PC-3 (cell line): ENCODE measurements at places on chromosomes 7 and 10. TPM values are rescaled to one million over a fixed set of nuclear protein-coding genes. Genes with fewer than 3 reads are reported as not detected.

SFTPA1 gene
- total RNA-seq: not detected in 2 replicates

- DNase-seq: no peak
- no peaks in the 10 kb centered on the region for H3K27me3 ChIP-seq
- no peaks in the 10 kb centered on the region for H3K4me1 ChIP-seq
- H3K4me3 ChIP-seq: no peak overlapping the region
- H3K36me3 ChIP-seq: peaks cover 37% of the 10 kb centered on the region
Measured at GRCh38 chr7:10931161-10931560, 42.5 kb upstream of the PHF14 start.

- no peaks in the 10 kb centered on the region for H3K36me3 ChIP-seq
- H3K27ac ChIP-seq: peak overlapping the region; percentile 92
- H3K4me3 ChIP-seq: peak overlapping the region; percentile 49; the same call in 1 of the 2 replicates
- DNase-seq: peak; percentile 70
- H3K27me3 ChIP-seq: no peaks in the 10 kb centered on the region
- H3K4me1 ChIP-seq: peaks cover 74% of the 10 kb centered on the region
Measured at GRCh38 chr7:16918288-16918895, 36.6 kb upstream of the AGR3 start.

DNA sequence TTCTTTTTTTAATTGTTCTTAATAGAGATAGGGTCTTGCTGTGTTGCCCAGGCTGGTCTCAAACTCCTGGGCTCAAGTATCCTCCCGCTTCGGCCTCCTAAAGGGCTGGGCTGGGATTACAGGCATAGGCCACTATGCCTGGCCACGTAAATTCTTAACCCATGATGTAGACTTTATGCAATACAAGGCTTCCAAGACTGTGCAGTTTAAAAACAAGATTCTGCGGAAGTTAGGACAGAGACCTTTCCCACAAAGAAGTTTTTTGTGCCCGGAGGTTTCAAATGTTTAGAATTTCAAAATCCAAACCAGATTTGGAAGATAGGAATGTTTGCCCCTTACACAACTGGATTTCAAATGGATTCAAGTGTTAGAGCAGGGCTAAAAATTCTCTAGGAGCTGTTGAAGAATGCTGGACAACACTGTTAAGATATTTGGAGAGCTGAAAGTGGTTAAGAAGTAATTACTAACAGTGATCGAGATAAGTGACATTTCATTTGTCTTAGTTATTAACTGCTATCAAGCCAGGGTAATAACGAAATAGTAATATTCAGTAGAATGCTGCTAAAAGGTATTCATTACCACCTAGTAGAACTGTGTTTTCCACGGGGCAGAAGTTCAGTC lies 7.4 kb downstream of the APBB1IP start:
- no peaks in the 10 kb centered on the region for H3K4me1 ChIP-seq
- H3K27ac ChIP-seq: no peak overlapping the region
- H3K4me3 ChIP-seq: no peak overlapping the region

GRCh38 chr10:120961795-120962755 lies 110.9 kb downstream of the WDR11 start:
- no peaks in the 10 kb centered on the region for H3K4me1 ChIP-seq
- DNase-seq: no peak
- peaks cover 31% of the 10 kb centered on the region for H3K27me3 ChIP-seq
- H3K36me3 ChIP-seq: no peaks in the 10 kb centered on the region

FGF8 gene
- total RNA-seq: not detected in 2 replicates

DNA sequence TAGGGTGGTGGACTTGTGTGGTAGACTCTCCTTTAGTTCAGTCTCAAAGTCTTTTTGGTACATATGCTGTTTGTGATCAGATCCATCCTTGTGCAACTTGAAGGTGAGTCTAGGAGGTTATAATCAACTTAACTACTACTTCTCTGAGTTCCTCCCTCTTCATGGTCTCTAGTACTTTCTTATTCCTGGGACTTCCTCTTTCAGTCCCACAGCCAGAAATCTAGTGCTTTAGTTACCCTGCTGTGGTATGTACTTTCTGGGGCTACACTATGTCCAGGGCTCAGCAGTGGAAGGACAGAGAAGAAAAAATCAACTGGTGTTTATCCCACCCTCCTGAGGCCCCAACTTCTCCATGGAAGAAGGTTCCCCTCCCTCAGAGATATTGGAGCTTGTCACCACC lies 19.4 kb upstream of the ATAD1 start:
- DNase-seq: no peak
- H3K27me3 ChIP-seq: no peaks in the 10 kb centered on the region
- H3K36me3 ChIP-seq: no peaks in the 10 kb centered on the region
- H3K27ac ChIP-seq: no peak overlapping the region

DNA sequence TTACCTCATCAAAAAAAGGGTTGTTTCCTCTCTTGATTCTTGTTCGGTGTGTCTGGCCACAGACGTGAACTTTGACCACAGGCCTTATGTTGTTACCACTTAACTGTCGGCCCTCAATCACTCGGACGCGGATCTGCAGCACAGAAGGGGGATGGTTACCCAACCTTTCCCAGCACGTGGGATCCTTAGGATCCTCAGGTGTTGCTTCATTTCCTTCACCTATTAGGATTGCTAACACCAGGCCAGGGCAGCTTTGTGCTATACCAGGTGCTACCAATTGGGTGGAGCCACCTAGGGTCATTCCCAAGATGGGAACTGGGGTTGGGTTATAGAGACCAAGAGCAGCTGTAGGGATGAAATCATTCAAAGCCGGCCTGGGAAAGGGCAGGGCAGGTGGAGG lies 73.4 kb downstream of the MYOF start:
- peaks cover 47% of the 10 kb centered on the region for H3K36me3 ChIP-seq
- no peak overlapping the region for H3K27ac ChIP-seq
- H3K27me3 ChIP-seq: no peaks in the 10 kb centered on the region
- DNase-seq: no peak
- H3K4me1 ChIP-seq: no peaks in the 10 kb centered on the region

- no peak overlapping the region for H3K27ac ChIP-seq
- DNase-seq: no peak
- H3K4me3 ChIP-seq: no peak overlapping the region
- H3K4me1 ChIP-seq: 0 out of 2 replicates have a peak, but pooled peaks cover under 1% of the 10 kb centered on the region
- H3K27me3 ChIP-seq: no peaks in the 10 kb centered on the region
Measured at GRCh38 chr10:119625570-119626280, 25.5 kb upstream of the BAG3 start.

GRCh38 chr10:44934416-44935200 lies 23.5 kb downstream of the TMEM72 start:
- H3K4me3 ChIP-seq: no peak overlapping the region
- DNase-seq: no peak
- 0 out of 2 replicates have a peak, but pooled peaks cover 2% of the 10 kb centered on the region for H3K27me3 ChIP-seq
- H3K27ac ChIP-seq: no peak overlapping the region
- H3K36me3 ChIP-seq: no peaks in the 10 kb centered on the region
- no peaks in the 10 kb centered on the region for H3K4me1 ChIP-seq

TLX1 gene
- total RNA-seq: not detected in 2 replicates

LRIT1 gene
- total RNA-seq: not detected in 2 replicates

- H3K27me3 ChIP-seq: 0 out of 2 replicates have a peak, but pooled peaks cover 10% of the 10 kb centered on the region
- H3K36me3 ChIP-seq: no peaks in the 10 kb centered on the region
- H3K4me1 ChIP-seq: no peaks in the 10 kb centered on the region
- no peak overlapping the region for H3K27ac ChIP-seq
- DNase-seq: no peak
Measured at GRCh38 chr7:141541375-141541774, 9.8 kb upstream of the AGK start.

DNA sequence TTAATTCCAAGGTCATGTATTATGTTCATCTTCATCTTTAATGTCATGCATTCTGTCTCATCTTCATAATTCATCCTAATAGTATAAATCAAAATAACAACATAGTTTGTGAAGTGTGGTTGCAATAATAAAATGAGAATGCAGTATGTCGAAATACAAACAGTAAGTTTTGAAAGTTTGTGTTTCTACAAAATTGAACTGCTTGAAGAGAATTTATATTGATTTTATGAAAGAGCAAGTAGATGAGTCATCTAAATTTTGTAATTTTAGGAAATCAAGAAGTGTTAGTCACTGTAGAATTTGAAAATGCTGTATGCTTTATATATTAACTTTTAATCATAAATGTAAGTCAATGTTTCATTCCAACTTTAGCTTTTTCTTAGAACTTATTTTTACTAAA lies 190.5 kb upstream of the PPP1R3A start:
- peaks cover 3% of the 10 kb centered on the region; the same call in 1 of the 2 replicates for H3K27me3 ChIP-seq
- no peak for DNase-seq
- H3K27ac ChIP-seq: no peak overlapping the region
- no peak overlapping the region for H3K4me3 ChIP-seq

- H3K27ac ChIP-seq: no peak overlapping the region
- H3K4me3 ChIP-seq: no peak overlapping the region
- no peaks in the 10 kb centered on the region for H3K4me1 ChIP-seq
- no peaks in the 10 kb centered on the region for H3K36me3 ChIP-seq
Measured at GRCh38 chr7:10343108-10343507, 630.6 kb upstream of the PHF14 start.

LOXL4 gene
- total RNA-seq: 7.8 and 8.2 TPM in 2 replicates

DNA sequence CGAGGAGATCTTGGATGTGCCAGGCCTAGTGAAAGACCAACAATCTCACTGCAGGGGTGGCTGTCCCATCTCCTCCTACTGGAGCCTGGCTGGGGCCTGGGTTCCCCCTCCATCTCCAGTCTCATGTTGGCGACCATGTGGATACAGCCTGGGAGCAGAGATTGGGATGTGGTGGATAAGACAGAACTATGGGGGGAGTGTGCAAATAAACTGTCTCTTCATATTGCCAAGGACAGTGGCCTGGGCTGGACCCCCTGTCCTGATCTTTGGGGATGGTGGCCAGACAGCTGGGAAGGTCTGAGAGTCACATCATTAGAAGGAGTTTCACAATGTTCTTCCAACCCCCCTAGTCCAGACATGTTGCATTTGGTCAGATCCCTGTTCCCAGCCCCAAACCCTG lies 5.8 kb upstream of the MINDY4 start:
- no peaks in the 10 kb centered on the region for H3K27me3 ChIP-seq
- H3K4me1 ChIP-seq: no peaks in the 10 kb centered on the region
- no peak for DNase-seq
- no peak overlapping the region for H3K4me3 ChIP-seq
- no peak overlapping the region for H3K27ac ChIP-seq
- no peaks in the 10 kb centered on the region for H3K36me3 ChIP-seq

DNA sequence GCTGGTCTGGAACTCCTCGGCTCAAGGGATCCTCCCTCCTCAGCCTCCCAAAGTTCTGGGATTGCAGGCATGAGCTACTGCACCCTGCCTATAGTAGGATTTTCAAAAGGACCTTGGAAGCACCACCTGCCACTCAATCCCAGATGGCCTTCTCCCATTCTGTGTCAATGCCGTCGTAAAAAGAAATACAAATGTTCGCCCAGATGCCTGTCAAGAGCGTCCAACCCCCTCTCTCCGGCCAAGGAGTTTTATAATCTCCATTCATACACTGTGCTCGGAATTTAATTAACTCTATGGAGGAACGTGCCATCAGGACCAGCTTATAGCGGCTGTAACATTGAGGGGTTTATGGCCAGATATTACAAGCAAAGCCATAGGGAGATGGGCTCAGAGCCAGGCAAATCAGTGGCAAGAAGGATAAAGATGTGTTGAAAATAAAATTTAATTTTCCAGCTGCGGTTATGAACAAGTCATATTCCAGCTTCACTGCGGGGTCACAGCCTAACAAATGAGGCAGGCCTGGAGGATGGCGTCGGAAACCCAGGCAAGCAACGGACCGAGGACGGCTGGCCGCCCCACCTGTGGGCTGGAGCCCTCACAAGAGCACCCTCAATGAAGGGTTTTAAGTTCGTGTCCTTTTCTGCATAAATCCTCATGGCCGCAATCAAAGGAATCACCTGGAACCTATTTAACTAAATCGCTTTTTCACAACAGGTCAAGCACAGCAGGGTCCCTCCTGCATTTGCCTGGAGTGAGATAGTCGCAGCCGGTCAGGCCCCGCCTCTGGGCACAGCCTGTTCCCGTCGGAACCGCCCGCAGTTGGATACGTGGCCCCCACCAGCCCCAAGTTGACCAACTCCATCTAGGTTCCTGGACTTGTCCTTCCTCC lies 374.5 kb upstream of the FOXK1 start:
- H3K36me3 ChIP-seq: no peaks in the 10 kb centered on the region
- H3K27ac ChIP-seq: no peak overlapping the region
- no peak for DNase-seq
- no peak overlapping the region for H3K4me3 ChIP-seq

- peaks cover 23% of the 10 kb centered on the region for H3K4me1 ChIP-seq
- DNase-seq: peak; percentile 51
- no peaks in the 10 kb centered on the region for H3K36me3 ChIP-seq
- H3K27ac ChIP-seq: peak overlapping the region; percentile 37; the same call in 1 of the 2 replicates
Measured at GRCh38 chr7:95430864-95431263, 4.0 kb downstream of the PON2 start.

CRTAC1 gene
- total RNA-seq: not detected in 2 replicates

WNT2 gene
- total RNA-seq: not detected in 2 replicates

DNA sequence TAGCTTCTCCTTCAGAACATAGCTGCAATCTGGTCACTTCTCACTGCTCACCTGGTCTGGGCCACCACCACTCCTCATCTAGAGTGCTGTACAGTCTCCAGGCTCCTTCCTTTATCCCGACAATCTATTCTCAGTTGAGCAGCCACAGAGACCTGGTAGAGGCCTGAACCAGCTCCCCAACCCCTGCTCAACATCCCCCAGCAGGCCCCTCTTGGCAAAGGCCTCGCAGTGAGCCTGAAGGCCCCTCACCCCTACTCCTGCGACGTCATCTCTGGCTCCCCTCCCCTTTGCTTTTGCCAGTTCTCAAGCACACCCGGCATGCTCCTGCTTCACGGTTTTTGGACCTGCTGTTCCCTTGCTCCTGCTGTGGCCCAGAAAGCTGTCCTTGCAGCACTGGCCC lies 113.9 kb downstream of the ARHGAP22 start:
- 0 out of 2 replicates have a peak, but pooled peaks cover 6% of the 10 kb centered on the region for H3K4me1 ChIP-seq
- DNase-seq: no peak
- no peaks in the 10 kb centered on the region for H3K36me3 ChIP-seq

ZKSCAN1 gene
- total RNA-seq: 13.6 and 13.9 TPM in 2 replicates

RPEL1 gene
- not detected in 2 replicates for total RNA-seq

CRHR2 gene
- not detected in 2 replicates for total RNA-seq

DNA sequence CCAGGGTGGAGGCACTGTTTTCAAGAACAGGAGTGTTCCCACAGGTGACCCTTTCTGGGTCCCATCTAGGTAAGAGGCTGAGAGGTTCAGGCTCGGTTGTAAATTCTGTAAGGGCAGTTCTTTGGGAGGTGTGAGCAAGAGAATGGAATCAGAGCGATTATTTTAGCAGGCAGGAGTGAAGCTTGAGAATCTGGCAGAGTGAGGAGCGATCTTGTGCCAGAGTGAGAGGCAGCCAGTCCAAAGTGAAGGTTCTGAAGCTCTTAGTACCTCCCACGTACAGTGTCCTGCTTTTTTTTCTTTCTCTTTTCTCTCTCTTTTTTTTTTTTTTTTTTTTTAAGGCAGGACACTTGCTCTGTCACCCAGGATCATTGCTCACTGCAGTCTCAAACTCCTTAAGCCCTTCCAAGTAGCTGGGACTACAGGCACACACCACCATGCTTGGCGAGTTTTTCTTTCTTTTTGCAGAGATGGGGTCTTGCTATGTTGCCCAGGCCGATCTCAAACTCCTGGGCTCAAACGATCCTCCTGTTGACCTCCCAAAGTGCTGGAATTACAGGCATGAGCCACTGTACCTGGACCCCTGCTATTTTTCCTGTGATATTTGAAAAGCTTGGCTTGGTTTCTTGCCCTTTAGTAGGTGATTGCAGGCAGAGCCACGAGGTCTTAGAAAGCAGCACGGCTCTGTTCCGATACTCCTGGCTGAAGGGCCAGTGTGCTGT lies 10.9 kb downstream of the POR start:
- no peak for DNase-seq
- no peaks in the 10 kb centered on the region for H3K4me1 ChIP-seq
- H3K27me3 ChIP-seq: no peaks in the 10 kb centered on the region
- H3K4me3 ChIP-seq: no peak overlapping the region
